Stimulated activated CD8-positive, alpha-beta memory T cell treated with anti-CD3 and anti-CD28 coated beads, Interleukin-2, amount 100 ng/mL, for 1 hour (primary cell): ENCODE measurements at places on chromosomes 12 and 14.

- no peak for DNase-seq
Measured at GRCh38 chr14:81209167-81209836, 11.5 kb downstream of the GTF2A1 start.

GRCh38 chr12:6231359-6232268 is 31.4 kb downstream of the CD9 start:
- DNase-seq, result no peak

GRCh38 chr14:103735815-103736545 is 20.4 kb downstream of the ZFYVE21 start:
- DNase-seq, result no peak

- no peak for DNase-seq
Measured at GRCh38 chr12:111112311-111113098, 192.1 kb upstream of the MYL2 start.

DNA sequence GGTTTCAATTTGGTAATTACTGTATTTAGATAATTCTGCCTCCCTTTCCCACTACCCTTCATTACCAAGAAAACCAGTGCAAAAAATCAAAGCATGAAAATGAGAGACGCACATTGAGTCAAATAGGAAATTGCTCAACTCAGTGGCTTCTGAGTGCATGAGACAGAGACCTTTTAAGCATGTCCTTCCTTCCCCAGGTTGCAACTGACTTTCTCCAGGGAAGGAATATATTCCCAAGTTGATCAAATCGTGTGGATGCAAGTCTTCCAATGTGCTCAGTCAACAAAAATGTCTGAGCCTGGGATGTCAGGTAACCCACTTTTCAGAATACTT is 12.9 kb downstream of the BMP4 start:
- no peak for DNase-seq

- DNase-seq, result no peak
Measured at GRCh38 chr12:51953864-51954263, 2.4 kb downstream of the ACVR1B start.

DNA sequence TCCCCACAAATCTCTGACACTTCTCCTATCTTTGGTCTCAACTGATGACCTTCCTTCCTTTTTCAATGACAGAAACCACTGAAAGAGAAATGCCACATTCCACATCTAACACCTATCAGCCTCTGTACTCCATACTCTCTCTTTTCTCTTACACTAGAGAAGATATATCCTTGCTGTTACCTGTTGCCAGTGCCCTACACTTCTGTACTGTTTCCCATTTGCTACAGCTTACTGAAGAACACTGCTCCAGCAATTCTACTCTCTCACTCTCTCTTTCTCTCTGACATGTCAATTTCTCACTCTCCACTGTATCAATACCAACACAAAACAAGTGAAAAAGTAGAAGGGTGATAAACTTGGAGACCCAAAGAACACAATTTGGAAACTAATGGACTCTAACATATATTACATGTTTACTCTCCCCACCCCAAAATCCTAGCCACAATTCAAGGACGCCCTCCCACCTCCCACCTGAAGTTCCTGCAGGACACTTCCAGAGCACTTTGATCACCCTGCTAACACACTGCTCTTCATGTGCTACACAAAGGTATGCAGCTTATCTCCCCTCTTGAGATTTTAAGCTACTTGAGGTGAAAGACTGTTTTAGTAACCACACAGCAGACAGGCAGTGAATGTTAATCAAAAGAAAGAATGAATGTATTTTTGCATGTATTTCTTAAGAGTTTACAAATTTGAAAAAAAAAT is 95.0 kb downstream of the MED13L start:
- DNase-seq, result no peak

DNA sequence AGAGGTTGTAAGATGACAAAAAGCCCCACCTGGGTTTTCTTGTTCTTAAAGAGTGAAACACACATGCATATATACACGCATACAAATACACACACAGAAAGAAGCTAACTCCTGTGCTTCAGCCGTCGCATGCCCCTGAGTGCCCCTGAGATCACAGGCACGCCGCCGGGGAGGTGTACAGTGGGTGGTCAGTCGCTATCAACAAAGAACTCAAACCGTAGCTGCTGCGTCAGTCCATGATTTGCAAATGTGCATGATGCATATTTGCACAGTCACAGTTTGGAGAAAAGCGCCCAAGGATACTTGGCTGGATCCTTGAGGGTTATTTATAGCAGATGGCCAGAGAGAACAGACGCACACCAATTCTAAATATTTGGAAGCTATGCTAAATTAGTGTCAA is 206.9 kb downstream of the TMEM132D start:
- no peak for DNase-seq

- DNase-seq, result no peak
Measured at GRCh38 chr12:131402781-131403396, 308.0 kb upstream of the SFSWAP start.

GRCh38 chr12:903055-903454 is 46.4 kb downstream of the RAD52 start:
- DNase-seq, result no peak

- no peak for DNase-seq
Measured at GRCh38 chr12:43957732-43958372, 122.0 kb downstream of the TMEM117 start.

GRCh38 chr14:56351861-56352260 is 227.7 kb upstream of the TMEM260 start:
- no peak for DNase-seq

- DNase-seq, result no peak
Measured at GRCh38 chr12:25311506-25311905, 60.8 kb upstream of the KRAS start.
